ENCODE measurements at places on chromosomes 4 and X. TPM values are rescaled to one million over a fixed set of nuclear protein-coding genes. Genes with fewer than 3 reads are reported as not detected.

Gene NUDT11
- total RNA-seq: 8.9 TPM

Gene SCML2
- 1.2 TPM for total RNA-seq

Gene WDFY3
- total RNA-seq: 54.4 TPM

Gene RS1
- total RNA-seq: not detected

Gene PPEF1
- total RNA-seq: not detected

Gene NLGN4X
- 1.5 TPM for total RNA-seq

Gene DRD5
- not detected for total RNA-seq

Gene STEEP1
- total RNA-seq: 14.5 TPM

Gene ATOH1
- total RNA-seq: not detected

Gene USP26
- total RNA-seq: not detected

Gene ZFP92
- 1.8 TPM for total RNA-seq

Gene SLC7A11
- total RNA-seq: 30.1 TPM

Gene PGAM4
- not detected for total RNA-seq

Gene SPOCK3
- total RNA-seq: 1.4 TPM

Gene ATP7A
- 8.2 TPM for total RNA-seq

Gene RTL9
- total RNA-seq: under 0.01 TPM

DNA sequence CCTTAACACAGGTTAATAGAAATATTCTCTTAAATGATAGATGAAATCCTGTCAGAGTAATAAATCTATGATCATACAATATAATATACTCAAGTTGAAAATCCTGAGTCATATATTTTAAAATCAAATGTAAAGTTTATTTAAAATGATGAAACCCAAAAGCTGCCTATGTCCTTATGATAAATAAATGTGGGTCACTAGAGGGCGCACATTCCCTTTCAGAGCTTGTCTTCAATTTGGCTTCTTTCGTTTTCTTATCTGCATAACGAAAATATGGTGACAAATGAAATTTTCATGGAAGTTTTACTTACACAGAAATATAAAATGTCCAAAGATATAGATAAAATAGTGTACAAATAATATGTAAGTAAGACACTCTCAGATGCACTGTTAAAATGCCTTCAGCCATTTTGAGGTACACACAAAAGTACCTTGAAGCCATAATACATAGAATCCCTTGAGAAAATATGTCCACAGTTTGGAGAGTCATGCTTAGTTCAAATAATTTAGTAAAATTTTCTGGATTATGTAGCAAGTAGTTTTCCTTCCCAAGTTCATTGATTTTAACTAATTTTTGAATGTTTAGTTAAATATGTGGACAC is 680.4 kb downstream of the DMD start:
- DNase-seq: peak; percentile 7

GRCh38 chr4:87002682-87003043 is 67.9 kb downstream of the AFF1 start:
- DNase-seq: no peak

DNA sequence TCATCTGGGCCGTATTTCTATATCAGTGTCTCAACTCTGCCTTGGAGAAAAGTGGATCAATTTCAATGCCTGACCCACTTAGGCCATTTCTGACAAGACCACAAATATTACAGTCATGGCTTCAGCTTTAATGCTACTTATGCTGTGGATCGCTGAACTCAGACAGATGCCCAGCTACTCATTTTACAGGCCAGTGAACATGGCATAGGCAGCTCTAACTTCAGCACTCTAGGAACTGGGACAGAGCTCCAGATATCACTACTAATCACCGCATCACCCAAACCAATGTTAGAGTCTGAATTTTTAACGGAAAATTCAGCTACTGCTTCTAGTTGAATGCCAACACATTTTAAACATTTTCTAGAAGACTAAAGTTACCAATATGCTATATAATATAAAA is 809.6 kb upstream of the FRG1 start:
- no peak for DNase-seq

- DNase-seq: peak; percentile 31
These were observed 56.2 kb downstream of the SMIM20 start for GRCh38 chr4:25970226-25970675.

DNA sequence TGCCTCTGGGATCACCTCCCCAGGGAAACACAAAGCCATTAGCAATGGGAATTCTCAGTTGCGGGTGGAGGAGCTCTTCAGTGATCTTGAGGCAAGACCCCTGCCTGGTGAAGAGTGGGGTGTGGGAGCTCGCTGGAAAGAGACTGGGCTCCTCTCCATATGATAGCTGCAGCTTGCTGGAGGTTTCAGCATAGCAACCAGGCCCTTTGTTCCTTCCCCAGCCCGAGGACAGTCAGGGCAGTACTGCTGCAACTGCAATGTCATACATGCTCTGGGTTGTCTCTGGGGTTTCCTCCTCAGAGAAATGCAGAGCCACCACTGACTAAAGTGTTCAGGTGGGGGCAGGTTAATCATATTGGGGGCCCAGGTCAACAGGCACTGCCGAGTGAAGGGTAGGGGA is 81.3 kb downstream of the ARHGAP24 start:
- no peak for DNase-seq

DNA sequence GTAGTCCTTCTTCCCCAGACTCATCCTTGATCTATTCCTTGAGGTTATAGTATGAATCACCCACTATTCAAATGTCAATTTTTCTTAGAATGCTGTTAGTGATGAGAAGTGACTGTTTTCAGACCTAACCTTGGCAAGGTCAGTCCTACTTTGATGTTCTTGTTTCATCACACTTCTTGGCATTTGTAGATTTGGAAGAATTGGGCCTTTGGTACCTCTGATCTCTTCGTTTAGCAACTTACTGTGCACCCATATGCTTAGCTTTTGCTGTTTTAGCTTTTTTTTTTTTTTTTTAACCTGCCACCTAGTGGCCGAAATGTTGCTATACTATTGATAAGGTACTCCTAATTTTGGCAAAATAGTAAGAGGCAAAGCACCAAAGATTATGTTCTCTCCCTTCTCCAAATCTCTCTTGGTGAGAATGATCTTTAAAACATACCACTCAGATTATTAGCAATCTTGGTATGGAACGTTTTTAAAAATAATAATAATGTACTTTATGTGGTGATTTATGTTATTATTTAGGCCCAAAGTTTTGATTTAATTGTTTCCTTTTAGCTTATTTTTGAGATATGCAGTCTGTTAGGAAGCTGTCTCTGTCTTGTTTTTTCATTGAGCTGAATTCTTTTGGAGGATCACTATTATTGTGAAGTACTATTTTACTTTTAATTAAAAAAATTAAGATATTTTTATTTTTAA is 16.6 kb downstream of the DCK start:
- no peak for DNase-seq

DNA sequence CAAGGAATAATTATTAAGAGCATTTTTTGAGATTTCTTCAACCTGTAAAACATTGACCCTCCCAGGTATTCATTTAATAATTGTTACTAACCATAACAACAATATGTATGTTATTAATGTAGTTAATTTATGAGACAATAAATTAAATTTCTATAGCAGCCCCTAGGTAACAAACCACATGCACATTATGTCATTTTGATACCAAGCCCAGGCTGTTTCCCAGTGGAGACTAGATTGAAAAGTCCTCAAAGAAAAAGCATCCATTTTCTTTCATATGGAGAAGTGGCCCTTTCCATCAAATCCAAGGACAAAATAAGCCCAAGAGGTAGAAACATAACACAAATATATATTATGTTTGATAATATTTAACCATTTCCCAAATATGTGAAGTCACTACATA is 104.3 kb upstream of the GK2 start:
- DNase-seq: no peak

DNA sequence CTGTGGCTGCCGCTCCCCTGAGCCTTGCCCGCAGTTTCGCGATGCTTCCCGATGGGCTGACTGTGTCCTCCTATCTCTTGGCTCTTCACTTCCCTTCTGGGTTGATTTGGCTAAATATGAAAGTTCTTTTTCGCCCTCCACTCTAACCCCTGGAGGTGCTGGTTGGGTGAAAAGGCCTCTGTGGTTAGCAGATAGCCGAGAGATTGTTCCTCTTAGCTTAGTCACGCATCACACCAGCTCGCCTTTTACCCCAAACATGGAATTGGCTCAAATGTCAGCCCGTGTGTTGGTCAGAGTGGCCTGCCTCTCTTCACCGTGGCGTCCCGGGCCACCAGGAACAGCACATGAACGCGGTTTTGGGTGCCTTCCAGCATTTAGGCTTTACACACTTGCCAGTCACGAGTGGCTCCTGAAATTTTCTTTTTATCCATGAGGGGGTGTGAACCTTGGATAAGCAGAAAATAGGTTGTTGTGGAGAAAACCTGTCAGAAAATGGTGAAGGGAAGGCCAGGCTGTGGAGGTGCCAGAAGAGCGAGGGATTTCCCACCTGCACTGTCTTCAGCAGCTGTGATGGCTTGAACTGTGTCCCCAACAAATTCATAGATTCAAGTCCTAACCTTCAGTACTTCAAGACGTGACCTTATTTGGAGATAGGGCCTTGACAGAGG is 8.9 kb downstream of the CLCN4 start:
- no peak for DNase-seq

- no peak for DNase-seq
These were observed 60.2 kb upstream of the HS3ST1 start for GRCh38 chr4:11488657-11489452.

- DNase-seq: no peak
These were observed 36.9 kb downstream of the SORBS2 start for GRCh38 chr4:185774845-185775680.

DNA sequence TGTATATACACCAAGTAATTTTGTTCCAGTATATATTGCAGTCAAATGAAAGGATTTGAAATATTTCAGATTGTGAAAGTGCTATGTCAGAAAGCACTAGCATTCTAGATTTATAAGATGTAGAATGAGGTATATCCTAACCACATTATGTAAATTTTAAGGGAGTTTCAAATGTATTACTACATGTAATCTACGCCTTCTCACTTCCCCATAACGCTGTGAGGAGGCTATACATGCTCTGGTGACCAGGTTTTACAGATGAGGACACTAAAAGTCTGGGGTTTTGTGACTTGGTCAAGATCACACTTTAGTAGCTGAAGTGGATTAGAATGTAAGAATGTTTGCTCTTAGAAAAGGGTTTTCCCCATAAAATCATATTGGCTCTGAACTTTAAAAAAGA is 8.1 kb downstream of the ENPEP start:
- no peak for DNase-seq

- DNase-seq: peak; percentile 9
These were observed 118.2 kb upstream of the KIT start for GRCh38 chr4:54539500-54540029.

GRCh38 chr4:128865132-128865531 is 55.6 kb downstream of the JADE1 start:
- DNase-seq: no peak

GRCh38 chr4:14333616-14334015 is 668.7 kb upstream of the CPEB2 start:
- no peak for DNase-seq

GRCh38 chr4:48311896-48312295 is 29.4 kb upstream of the SLAIN2 start:
- DNase-seq: no peak

DNA sequence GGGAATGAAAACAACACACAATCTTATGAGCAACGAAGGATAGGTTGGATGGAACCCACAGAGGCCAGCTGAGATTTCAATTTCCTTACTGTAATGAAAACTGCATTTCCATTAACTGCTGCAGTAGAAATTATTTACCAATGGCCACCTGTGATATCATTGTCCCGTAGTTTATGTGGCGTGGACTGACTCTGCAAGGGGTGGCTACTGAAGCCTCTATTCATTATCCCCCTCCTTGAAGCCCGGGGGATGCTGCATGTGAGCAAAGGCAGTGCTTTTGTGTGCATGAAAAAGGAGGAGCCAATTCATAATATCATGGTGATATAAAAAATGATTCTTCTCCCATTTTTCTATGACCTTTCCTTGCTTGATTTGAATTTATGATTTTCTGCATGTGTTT is 207.8 kb downstream of the PTTG2 start:
- no peak for DNase-seq

DNA sequence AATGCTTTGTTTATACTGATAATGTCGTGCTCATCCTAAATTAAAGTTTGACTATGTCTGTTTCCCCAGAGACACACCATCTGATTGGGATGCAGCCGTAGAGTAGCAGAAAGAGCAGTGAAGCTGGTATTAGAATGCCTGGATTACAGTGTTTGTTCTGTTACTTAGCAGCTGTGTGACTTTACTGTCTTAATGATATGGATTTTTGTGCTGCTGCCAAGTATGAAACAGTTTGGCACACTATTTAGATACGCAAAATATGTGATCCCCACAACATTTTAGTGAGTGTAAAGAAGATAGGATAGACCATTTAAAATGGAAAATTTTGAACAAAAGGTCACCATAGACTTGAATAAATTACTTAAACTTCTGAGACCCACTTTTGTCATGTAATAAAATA is 1.2 kb upstream of the CHIC1 start:
- no peak for DNase-seq

- no peak for DNase-seq
These were observed 6.2 kb downstream of the JCHAIN start for GRCh38 chr4:70660106-70660505.

- no peak for DNase-seq
These were observed 42.8 kb upstream of the KLHL34 start for GRCh38 chrX:21700967-21701366.

DNA sequence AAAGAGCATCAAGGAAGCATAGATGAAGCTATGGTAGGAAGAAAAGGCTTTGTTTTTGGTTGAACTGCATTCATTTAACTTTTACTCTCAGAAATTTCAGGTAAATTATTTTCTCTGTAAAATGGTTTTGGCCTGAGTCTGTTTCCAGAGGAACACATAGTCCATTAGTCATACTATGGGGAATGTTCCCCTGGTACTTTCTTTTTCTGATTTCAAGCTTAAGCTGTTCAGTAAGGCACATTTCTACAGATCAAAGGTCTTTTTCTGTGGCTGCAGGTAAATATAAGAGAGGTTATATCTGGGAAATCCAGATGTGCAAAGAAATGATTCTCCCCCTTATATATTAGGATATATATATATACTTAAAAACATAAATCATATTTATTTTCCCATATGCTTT is 1744.4 kb upstream of the ADGRL3 start:
- DNase-seq: peak; percentile 14

- no peak for DNase-seq
These were observed 14.6 kb downstream of the CLCN3 start for GRCh38 chr4:169634975-169635374.
